ENCODE measurements at places on chromosomes 1 and 21.

GRCh38 chr1:77986810-77987209 lies 7.9 kb upstream of the FUBP1 start:
- DNase-seq = no peak

- DNase-seq = no peak
These were observed 60.1 kb downstream of the MAP3K21 start for GRCh38 chr1:233387585-233387984.

DNA sequence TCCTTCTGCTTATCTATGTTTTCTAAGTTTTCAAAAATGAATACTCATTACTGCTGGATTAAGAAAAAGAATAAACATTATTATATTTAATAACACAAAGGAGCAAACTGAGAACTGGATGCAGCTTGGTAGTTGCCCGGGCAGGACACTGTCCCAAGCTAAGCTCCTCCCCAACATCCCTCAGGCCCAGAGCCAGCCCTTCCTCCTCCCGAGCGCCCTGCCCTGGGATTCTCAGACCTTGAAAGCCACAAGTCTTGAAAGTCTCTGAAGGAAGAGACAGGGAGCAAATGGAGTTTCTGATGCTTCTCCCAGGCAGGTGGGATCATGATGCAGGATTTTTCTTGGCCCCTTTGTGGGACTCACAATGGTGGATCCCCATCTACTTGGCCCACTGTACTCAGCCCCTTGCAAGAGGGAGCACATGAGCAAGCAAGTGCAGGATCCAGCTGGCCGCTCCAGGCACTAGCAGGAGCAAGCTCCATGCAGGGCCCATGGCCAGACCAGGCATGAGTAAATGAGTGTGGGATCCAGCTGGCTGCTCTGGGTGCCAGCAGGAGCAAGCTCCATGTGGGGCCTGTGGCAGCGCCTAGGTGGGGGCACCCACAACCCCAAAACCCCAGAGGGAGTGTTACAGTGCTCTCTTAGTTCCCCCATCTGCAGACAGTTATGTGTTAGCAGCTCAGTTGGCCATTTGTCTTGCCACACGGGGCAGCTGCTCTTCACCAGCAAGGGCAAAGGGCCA lies 32.1 kb upstream of the RAB4A start:
- DNase-seq = no peak

DNA sequence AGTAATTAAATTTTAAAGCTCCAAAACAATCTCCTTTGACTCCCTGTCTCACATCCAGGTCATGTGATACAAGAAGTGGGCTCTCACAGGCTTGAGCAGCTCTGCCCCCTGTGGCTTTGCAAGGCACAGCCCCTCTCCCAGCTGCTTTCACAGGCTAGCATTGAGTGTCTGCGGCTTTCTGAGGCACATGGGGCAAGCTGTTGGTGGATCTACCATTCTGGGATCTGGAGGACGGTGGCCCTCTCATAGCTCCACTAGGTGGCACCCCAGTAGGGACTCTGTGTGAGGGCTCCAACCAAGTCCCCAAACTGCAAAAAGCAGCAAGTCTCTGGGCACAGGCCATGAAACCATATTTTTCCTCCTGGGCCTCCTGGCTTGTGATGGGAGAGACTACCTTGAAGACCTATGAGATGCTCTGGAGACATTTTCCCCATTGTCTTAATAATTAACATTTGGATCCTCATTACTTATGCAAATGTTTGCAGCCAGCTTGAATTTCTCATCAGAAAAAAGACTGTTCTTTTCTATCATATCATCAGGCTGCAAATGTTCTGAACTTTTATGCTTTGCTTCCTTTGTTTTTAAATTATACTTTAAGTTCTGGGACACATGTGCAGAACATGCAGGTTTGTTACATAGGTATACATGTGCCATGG lies 554.1 kb upstream of the OLFM3 start:
- no peak for DNase-seq

GRCh38 chr1:111481387-111482221 lies 7.8 kb downstream of the C1orf162 start:
- no peak for DNase-seq

- DNase-seq = no peak
These were observed 93.3 kb downstream of the SDCCAG8 start for GRCh38 chr1:243349128-243349527.

- DNase-seq = no peak
These were observed 739.3 kb downstream of the PLA2G4A start for GRCh38 chr1:187568067-187568466.

- no peak for DNase-seq
These were observed 11.5 kb downstream of the SLC45A1 start for GRCh38 chr1:8329439-8329838.

GRCh38 chr1:82494117-82494516 lies 693.4 kb downstream of the ADGRL2 start:
- no peak for DNase-seq

GRCh38 chr1:213779228-213779627 lies 208.5 kb upstream of the PROX1 start:
- DNase-seq = no peak

GRCh38 chr21:45617021-45617921 lies 26.3 kb upstream of the PCBP3 start:
- DNase-seq = no peak

DNA sequence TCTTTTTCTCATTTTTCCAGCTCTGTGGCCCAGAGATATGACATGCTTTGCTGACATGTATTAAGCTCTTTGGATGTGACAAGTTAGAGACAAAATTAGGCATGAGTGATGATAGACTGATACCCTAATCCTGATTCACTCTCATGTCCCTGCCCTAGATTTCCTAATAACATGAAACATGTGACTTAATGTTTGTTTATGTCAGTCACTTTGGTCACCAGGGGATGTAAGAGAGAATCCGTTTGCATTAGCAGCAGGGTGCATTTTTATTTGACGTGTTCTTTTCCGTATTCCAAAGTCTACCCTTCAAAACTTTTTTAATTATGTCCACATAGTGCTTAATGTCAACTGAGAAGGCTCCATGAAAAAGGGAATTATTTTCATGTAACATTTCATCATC lies 192.4 kb downstream of the HMCN1 start:
- DNase-seq = no peak
